ENCODE measurements at places on chromosomes 2 and 18.

- DNase-seq, result no peak
These were observed 695.6 kb downstream of the TSN start for GRCh38 chr2:122451040-122451439.

- DNase-seq, result no peak
These were observed 38.5 kb downstream of the PSMG2 start for GRCh38 chr18:12741351-12741750.

GRCh38 chr2:144836635-144837350 is 316.9 kb upstream of the ZEB2 start:
- no peak for DNase-seq

DNA sequence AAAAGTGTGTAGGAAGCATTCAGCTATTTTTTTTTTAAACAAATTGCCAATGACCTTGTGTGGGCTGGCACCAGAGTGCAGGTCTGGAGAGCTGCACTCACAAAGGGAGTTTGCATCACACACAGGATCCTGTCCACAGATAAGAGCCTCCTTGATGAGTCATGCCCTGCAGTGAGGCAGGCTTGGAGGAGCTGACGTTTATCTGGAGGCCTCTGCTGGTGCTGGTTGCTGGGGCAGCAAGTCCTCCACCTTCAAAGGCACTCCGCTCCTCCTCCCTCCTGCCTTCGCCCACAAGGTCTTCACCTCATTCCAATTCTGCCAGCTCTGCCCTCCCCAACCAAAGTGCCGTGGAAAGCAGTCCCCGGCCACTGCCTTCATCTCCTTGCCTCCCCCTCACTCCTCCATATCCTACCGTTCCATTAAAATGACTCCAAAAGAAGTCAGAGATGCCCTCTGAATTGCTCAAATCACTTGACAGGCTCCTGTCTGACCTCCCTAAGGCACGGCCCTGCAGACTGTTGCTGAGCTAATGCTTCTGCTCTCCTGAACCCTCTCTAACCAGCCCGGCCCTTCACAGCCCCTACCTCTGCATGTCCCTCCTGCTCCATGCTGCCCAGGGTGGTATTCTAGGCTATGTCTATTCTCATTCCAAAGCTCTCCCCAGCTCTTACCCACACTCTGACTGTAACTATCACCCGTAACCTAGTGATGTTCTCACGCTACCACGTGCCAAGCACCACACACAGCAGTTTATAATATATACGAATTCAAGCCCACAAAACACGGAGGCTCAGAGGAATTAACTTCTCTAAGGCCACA is 30.9 kb downstream of the LONRF2 start:
- DNase-seq, result peak; percentile 52

DNA sequence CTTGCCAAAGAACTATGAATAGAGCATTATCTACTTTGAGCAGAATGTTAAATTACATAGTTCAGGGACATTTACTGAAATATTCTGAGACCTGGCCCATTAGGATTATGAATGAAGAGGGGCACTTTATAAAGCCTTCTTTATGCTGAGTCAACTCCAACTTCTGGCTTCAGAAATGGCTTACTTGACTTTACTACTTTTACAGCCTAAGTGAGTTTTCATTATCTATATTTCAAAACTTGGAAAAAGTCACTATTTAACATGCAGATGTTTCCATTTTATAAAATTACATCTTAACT is 37.7 kb downstream of the SESTD1 start:
- no peak for DNase-seq

- DNase-seq, result no peak
These were observed 181.3 kb downstream of the CTIF start for GRCh38 chr18:48719974-48720654.

DNA sequence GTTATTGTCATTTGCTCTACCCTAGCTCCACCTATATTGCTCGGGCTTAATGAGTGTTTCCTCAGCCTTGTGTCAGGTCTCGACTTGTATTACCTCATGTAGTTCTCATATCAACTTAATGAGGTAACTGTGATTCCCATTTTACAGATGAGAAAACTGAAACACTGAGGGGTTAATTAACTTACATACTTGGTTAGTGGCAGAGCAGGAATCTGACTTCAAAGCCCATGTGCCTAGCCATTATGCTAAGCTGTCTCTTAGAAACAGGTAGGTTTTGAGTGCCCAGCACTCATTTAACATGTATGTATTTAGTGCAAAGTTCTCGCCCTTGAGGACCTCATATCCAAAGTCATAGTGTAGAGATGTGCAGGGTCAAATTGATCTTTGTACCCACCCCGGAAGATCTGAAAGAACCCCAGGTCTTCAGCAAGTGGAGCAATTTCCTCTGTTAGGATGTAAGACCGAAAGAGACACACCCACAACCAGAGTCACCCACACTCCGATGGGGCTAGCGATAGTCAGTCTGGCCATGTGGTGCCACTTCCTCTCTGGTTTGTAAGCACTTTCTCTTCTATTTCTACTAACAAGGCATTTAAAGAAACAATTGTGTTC is 121.0 kb upstream of the SLC39A10 start:
- peak; percentile 53 for DNase-seq

DNA sequence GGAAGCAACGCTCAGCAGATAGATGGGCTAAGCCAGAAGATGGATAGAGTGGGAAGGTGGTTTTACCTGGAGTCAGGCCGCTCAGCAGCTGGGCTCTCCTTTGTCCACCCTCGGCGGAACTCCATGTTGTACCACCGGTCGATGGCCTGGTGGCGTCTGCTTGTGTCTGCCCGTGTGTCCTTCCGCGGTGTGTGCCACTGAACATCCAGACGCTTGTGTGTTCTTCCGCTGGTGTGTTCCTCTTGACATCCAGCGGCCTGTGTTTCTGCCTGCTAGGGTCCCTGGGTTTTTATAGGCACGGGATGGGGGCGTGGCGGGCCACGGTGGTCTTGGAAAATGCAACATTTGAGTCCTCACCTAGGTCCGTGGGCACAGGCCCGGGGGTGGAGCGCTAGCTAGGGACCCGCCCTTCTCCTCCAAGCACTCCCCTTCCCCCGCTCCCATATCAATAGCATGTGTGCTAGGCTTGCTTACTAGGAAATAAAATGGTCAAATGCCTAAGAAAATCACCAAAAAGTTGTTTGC is 1431.7 kb upstream of the ACVR2A start:
- DNase-seq, result no peak

DNA sequence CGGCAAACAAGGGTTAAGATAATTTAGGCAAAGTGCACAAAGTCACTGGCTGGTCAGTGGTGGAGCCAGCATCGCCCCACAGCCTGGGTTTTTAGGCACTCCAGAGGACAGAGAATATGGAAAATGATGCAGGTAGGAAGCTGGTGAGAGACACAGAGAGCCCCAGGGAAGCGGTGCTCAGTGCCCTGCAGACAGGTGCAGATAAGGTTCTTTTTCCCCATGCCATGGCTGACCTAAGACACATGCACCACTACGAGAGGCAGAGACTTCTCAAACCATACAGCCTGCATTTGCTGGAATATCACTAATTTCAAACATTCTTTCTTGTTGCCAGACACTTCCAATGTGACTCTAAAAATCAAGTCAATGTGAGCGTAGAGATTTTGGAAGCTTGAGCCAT is 205.7 kb upstream of the APCDD1 start:
- DNase-seq, result no peak

DNA sequence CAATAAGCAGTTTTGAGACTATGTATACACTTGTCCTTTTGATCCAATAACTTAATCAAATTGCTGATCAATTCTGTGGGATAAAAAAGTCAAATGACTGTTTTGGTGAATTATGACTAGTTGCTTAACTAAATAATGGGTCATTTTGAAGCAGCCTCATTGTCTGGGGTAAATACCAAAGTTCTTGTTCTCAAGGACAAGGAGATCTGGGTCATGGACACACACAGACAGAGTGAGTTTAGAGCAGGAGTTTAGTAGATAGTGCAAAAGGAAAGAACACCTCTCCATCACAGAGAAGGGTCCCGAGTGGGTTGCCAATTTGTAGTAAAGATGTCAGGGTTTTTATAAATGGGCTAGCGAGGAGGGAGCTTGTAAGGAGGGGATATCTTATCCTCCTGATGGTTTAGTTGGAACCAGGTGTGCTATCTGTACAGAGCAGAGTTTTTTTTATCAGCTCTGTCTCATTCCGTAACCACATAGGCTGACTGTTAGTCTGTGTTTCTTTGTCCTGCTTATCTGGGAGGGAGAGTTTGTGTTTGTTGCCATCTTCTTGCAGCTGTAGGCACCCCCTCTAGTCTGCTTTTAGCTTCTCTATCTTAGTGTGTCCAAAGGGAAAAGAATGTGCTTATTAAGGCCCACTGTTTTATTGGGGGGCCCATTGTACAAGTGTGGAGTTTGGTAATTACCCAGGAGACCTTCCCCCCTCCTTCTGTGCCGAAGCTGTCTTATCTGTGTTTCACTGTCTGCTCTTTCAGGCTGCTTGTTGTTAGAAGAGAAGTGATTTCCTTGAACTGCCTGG is 48.7 kb upstream of the C1GALT1C1L start:
- no peak for DNase-seq

GRCh38 chr18:44036501-44036900 is 644.2 kb upstream of the SETBP1 start:
- no peak for DNase-seq

GRCh38 chr2:85864654-85865053 is 24.1 kb downstream of the ST3GAL5 start:
- DNase-seq, result no peak

GRCh38 chr2:49404108-49404507 is 249.8 kb upstream of the FSHR start:
- DNase-seq, result no peak

DNA sequence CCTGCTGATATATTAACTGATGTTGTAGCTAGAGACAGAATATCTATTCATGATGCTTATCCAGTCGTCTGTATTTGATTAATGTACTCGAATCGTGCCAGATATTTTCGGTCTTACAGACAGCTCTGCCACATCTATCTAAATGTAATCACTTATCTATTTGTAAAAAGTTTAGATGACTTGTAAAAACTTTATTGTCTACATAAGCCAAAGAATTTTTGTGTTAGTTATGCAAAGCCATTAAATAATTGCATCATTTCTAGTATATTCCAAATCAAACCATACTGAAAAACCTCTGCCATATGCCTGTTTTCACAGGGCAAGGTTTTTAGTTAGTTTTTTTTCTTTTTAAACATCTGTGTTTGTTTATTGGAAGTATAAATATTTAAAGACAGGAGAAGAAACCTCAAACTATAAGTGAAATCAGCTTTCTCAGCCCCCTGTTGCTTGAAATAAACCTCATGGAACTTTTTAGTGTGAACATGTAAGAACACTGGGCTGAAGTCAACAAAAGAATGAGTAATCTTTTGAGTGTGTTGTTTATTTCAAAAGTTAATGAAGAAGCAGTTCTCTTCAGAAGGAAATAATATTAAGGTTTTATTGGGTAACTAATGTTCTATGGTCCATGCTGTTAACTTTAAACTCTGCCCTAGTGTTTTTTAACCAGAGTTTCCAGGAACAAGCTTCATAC is 657.6 kb upstream of the SYT4 start:
- DNase-seq, result no peak

DNA sequence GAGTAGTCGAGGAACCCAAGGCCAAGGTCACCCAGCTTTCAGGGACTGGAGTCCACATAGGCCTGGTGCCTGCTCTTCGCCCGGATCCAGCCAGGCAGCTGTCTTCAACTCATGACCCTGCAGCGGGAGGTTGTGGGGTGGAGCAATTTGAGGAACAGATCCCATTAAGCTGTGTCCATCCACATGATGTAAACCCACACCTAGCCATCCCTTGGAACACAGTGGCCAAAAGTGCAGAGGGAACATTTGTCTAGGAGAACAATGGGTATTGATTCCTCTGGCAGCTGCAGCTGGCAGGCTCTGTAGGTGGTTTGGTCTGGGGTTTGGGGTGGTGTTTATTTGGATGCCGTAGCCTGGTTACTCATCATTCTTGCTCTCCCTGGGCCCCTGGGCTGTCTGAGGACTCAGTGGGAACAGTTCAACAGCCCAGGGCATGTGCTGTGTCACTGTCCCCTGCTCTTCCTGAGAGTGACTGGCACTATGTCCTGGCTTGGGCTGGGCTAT is 99.4 kb downstream of the TFCP2L1 start:
- DNase-seq, result no peak

- no peak for DNase-seq
These were observed 50.3 kb downstream of the DSC3 start for GRCh38 chr18:30992231-30992630.

DNA sequence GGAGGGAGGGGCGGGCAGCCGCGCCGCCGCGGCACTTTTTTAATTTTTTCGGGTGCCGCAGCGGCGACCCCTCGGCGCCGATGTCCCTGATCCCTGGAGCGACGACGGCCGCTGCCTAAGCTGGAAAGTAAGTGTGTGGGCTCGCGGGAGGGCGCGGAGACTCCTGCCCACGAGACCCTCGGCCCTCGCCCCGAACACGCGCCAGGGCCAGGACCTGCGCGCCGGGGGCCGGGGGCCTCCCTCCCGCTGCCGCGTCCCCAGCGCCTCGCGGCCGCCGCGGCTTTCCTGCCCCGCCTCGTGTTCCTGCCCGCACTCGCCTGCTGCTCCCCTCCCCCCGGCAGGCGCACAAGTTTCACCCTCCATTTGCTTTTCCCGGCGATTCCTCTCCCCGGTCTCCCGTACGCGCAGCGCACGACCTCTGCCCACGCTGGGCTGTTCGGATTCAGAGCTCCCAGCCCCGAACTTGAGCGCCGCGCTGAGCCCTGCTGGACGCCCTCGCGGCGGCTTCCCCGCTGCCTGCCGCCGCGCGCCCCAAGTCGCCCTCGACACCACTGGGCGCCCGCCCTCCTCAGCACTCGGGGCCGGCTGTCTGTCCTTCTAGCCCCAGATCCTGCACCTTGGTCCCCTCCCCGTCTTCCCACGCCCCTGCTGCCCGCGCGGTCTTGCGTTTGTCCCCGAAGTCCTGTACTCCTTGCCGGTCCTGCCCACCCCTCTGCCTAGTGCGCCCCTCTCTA is 507 bp downstream of the PKP4 start:
- DNase-seq, result peak; percentile 24

GRCh38 chr2:45173513-45173912 is 164.3 kb upstream of the SIX2 start:
- no peak for DNase-seq

GRCh38 chr2:220034426-220035130 is 407.1 kb downstream of the SLC4A3 start:
- DNase-seq, result no peak
